Stomach (tissue), 19 donors: ENCODE measurements at places on chromosomes 5 and 9. TPM values are rescaled to one million over a fixed set of nuclear protein-coding genes. Genes with fewer than 3 reads are reported as not detected.
A peak's percentile ranks its signal among the peaks of the same experiment; 100 is the strongest.

TCOF1 gene
- 74.1 TPM for polyA plus RNA-seq

ECSCR gene
- polyA plus RNA-seq: 5.4 TPM

SPATA31E1 gene
- polyA plus RNA-seq: not detected

GRCh38 chr5:132526974-132527564 is 16.3 kb downstream of the IL5 start:
- H3K4me1 ChIP-seq: peaks cover 6% of the 10 kb centered on the region
- no peak overlapping the region for H3K4me3 ChIP-seq
- H3K27me3 ChIP-seq: no peaks in the 10 kb centered on the region
- H3K36me3 ChIP-seq: no peaks in the 10 kb centered on the region

- no peak for DNase-seq
- H3K27me3 ChIP-seq: no peaks in the 10 kb centered on the region
- no peaks in the 10 kb centered on the region for H3K4me1 ChIP-seq
- H3K36me3 ChIP-seq: no peaks in the 10 kb centered on the region
Observed at GRCh38 chr5:166251786-166252185, 2039.7 kb upstream of the WWC1 start.

PCDHB3 gene
- polyA plus RNA-seq: 0.31 TPM

RLN1 gene
- polyA plus RNA-seq: not detected

PCDHB4 gene
- 0.15 TPM for polyA plus RNA-seq

DNA sequence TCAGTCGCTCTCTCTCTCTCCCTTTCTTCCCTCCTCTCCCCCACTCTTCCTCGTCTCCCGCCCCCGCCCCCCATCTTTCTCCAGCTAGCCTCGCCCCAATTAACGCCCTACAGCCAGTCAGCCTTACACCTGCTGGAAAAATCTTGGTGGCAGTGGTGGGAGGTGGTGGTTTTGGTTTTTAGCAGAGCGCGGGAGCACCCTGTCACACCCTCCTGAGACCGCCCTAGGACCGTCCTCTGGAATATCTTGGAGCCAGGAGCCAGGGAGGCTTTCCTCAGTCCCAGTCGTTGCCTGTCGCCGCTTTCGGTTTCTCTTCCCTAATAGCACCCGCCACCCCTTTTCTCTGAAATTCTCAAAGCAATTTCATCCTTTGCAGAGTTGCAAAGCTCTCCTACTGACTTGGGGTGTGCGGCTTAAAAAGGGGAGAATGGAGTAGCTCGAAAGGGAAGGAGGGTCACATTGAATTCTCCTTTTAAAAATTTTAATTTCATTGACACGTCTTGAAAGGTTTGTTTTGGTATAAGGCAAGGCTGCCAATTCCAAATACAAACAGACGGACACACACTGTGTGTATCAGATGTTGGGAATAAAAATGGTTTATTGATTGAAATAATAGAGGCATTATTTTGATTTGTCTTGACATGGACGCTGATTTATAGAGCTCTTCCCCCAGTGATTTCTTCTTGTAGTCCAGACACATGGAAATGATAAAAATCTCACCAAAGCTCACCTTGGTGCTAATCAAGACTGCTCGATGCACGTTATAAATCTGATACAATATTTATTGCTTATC is 301.3 kb downstream of the PARP8 start:
- H3K27me3 ChIP-seq: peaks cover 70% of the 10 kb centered on the region
- H3K27ac ChIP-seq: peak overlapping the region; percentile 69
- no peaks in the 10 kb centered on the region for H3K36me3 ChIP-seq
- peak overlapping the region; percentile 52 for H3K4me3 ChIP-seq

- H3K36me3 ChIP-seq: no peaks in the 10 kb centered on the region
- H3K27ac ChIP-seq: no peak overlapping the region
Observed at GRCh38 chr5:29130786-29131185, 2062.7 kb upstream of the CDH6 start.

GRCh38 chr9:123425261-123425821 is 69.3 kb downstream of the CRB2 start:
- H3K27me3 ChIP-seq: no peaks in the 10 kb centered on the region
- peak; percentile 16 for DNase-seq
- peaks cover 6% of the 10 kb centered on the region for H3K36me3 ChIP-seq
- H3K27ac ChIP-seq: no peak overlapping the region
- no peaks in the 10 kb centered on the region for H3K4me1 ChIP-seq

C7 gene
- 22.6 TPM for polyA plus RNA-seq

COL27A1 gene
- polyA plus RNA-seq: 3.4 TPM

ANKRD18B gene
- polyA plus RNA-seq: not detected

DNA sequence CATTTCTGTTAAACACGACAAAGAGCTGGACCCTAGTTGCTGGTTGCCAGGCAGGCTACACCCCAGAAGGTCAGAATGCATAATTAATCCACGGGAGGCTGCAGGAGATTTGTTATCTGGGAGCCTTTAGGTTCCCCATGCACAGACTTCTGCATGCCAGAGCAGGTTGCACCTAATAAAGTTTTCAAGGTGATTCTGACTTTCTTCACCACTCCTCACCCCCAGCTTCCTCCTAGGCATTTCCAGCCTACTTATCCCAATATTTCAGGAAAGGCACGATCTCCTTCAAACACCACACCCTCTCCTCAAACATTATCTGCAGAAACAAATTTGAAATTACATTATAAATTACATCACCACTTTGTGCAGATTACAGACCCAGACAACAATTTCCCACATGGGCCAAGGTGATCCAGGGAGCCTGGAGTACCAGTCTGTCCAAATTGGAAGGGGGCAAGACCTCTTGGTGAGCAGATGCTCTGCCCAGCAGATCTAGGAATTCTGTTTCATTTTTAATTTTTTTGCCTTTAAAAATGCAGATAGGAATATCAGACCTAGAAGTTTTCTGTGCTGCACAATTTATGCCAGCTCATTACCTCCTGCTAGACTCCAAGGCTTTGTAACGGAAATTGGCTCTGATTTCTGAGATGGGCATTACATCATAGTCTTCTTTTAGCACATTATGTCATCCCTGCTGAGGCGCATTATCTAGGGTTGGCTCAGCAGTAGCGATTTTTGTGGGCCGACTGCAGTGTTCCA is 363.4 kb upstream of the SLC30A5 start:
- H3K4me3 ChIP-seq: no peak overlapping the region
- DNase-seq: no peak
- H3K27me3 ChIP-seq: no peaks in the 10 kb centered on the region
- no peaks in the 10 kb centered on the region for H3K36me3 ChIP-seq

PLAC8L1 gene
- polyA plus RNA-seq: not detected

DNA sequence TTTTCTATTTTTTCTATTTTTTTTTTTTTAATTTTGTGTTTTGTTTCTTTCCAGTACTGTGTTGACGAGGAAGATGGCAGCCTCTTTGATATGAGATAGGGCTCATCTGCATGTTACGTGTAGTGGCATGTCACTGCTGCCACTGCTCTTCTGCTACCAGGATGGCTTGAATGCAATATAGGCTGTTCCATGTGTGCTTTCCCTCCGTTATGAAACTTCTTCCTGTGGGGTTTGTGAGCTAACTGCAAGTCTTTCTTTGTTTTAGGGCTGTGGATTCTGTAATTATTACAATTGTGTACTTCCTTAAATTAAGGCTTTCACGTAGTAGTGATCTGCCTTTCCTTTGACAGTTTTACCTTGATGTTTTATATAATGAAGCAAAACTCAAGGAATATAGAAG is 184.6 kb downstream of the KDM4C start:
- H3K27ac ChIP-seq: no peak overlapping the region
- no peak for DNase-seq
- no peak overlapping the region for H3K4me3 ChIP-seq
- peaks cover 3% of the 10 kb centered on the region for H3K36me3 ChIP-seq
- H3K27me3 ChIP-seq: no peaks in the 10 kb centered on the region

DNA sequence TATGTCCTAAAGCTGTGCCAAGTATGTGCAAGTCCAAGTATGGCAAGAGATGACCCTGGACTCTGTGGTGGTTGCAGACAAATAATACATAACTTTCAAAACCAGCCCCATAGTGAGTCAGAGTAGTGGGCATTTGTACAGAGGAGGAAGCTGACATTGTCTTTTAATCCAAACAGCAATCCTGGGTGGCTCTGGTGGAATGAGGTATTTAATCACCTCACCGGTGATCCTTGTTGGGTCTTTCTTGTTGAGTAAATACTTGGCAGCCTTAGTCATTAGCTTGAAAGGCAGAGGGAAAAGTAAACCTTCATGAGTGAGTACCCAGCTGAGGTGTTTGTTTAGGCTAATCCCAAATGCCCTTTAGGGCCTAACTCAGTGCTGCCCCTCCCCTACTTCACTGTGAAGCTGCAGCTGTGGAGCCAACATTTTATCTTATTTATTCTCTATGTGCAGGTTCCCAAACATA is 148.7 kb upstream of the SLC12A2 start:
- H3K4me1 ChIP-seq: peaks cover 23% of the 10 kb centered on the region
- no peaks in the 10 kb centered on the region for H3K27me3 ChIP-seq
- no peaks in the 10 kb centered on the region for H3K36me3 ChIP-seq
- peak overlapping the region; percentile 87 for H3K27ac ChIP-seq
- peak; percentile 36 for DNase-seq
- H3K4me3 ChIP-seq: no peak overlapping the region

DNA sequence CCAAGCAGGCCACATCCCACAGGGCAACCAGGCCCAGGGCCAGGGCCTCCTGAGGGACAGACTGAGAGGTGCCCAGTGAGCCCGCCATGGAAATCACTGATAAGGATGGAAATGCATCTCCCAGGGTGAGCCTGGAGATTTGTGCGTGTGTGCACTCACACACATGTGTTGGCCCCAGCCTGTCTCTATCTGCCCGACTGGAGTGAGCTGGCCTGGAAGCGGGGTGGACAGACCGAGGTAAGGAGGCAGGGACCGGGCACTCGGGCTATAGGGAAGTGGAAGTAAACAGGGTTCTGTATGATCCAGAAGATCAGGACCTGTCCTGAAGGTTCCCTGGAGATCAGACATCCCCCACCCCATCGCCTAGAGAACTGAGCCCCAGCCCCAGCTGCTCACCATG is 17.4 kb downstream of the GFI1B start:
- DNase-seq: no peak
- no peaks in the 10 kb centered on the region for H3K4me1 ChIP-seq
- no peaks in the 10 kb centered on the region for H3K36me3 ChIP-seq
- H3K27ac ChIP-seq: no peak overlapping the region
- H3K4me3 ChIP-seq: no peak overlapping the region

GRCh38 chr9:33374190-33374589 is 28.2 kb downstream of the AQP7 start:
- DNase-seq: no peak
- no peak overlapping the region for H3K4me3 ChIP-seq
- H3K27ac ChIP-seq: no peak overlapping the region

DNA sequence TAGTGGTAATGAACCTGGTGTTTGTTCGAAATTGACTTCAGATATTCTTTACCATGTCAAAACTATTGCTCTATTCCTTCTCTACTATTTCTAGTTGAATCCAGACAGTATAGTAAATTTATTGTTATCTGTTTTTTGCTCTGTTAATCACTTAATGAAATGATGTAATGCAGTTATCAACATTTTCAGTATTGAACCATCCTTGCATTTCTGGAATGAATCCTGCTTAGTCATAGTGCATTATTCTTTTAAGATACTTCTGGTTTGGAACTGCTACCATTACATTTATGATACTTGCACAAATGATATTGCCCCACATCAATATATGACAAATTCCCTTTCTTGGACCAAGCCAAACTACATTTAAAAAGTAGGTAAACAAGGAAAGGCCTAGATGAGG is 554.0 kb upstream of the KLF4 start:
- DNase-seq: no peak
- no peak overlapping the region for H3K27ac ChIP-seq
- H3K36me3 ChIP-seq: no peaks in the 10 kb centered on the region
- peaks cover 11% of the 10 kb centered on the region for H3K4me1 ChIP-seq
- no peaks in the 10 kb centered on the region for H3K27me3 ChIP-seq

DNA sequence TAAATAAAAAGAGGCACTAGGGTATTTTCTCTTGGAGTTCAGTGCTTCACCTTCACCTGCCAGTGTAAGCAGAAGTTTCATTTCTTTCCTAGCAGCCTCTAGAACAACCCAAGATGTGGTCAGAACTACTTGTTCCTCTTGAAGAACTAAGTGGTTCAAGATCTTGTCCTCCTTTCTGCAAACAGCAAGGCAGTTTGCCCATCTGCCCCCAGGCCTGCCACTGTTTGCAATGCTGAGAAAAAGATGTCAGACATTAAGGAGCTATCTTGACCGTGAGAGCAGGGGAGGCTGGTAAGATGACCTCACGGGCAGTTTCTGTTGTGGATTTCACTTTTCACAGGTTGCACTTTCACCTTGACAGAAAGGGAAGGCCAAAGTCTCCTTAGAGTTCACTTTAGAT is 52.0 kb upstream of the KLF4 start:
- no peak for DNase-seq
- no peaks in the 10 kb centered on the region for H3K36me3 ChIP-seq
- no peaks in the 10 kb centered on the region for H3K27me3 ChIP-seq
- H3K4me3 ChIP-seq: no peak overlapping the region

DNA sequence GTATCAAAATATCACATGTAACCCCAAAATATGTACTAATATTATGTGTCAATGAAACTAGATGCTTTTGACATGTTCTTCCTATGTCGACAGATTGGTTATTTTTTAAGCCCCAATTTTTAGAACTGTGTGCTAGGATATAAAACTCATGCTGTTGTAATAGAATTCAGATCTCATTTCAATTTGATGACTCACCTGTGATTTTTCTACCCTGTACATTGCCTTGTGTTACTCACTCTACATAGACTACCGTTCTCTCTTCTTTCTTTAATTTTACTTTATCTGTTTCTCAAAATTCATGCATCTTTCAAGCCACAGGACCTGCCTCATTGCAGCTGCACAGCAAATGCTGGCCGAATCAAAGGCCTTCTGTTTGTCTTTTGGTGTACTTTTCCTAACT is 284.5 kb downstream of the MAT2B start:
- no peaks in the 10 kb centered on the region for H3K27me3 ChIP-seq
- H3K4me1 ChIP-seq: no peaks in the 10 kb centered on the region
- DNase-seq: no peak
- no peak overlapping the region for H3K27ac ChIP-seq

SPATA31A3 gene
- not detected for polyA plus RNA-seq

DNA sequence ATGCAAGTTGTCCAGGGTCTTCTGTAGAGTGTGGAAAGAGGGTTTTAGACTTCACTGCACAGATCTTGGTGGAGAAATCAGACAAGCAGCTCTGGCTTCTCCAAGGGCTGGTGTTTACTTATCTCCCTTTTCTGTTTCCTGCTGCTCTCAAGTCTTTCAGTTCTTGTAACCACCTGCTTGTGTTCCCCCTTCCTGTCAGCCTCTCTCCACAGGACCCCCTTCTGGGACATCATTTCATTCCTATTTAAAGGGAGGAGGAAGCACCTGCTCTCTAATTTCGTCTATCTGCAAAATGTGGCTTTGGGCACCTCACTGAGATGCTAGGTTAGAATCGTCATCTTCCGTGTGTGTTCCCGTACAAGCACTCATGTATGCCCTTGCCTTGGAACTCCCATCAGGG is 636.2 kb downstream of the MTRR start:
- H3K4me3 ChIP-seq: no peak overlapping the region
- no peaks in the 10 kb centered on the region for H3K4me1 ChIP-seq
- H3K36me3 ChIP-seq: no peaks in the 10 kb centered on the region
- no peak overlapping the region for H3K27ac ChIP-seq
- no peaks in the 10 kb centered on the region for H3K27me3 ChIP-seq

TMED9 gene
- 115 TPM for polyA plus RNA-seq

- DNase-seq: no peak
- no peaks in the 10 kb centered on the region for H3K27me3 ChIP-seq
- H3K36me3 ChIP-seq: peaks cover 40% of the 10 kb centered on the region
- H3K4me3 ChIP-seq: no peak overlapping the region
Observed at GRCh38 chr5:76590027-76590426, 33.2 kb downstream of the F2RL2 start.

FOXD1 gene
- 0.28 TPM for polyA plus RNA-seq

EQTN gene
- polyA plus RNA-seq: not detected

ADAMTS12 gene
- polyA plus RNA-seq: 0.62 TPM
